ENCODE measurements at places on chromosomes 12 and 14.
A peak's percentile ranks its signal among the peaks of the same experiment; 100 is the strongest.

DNA sequence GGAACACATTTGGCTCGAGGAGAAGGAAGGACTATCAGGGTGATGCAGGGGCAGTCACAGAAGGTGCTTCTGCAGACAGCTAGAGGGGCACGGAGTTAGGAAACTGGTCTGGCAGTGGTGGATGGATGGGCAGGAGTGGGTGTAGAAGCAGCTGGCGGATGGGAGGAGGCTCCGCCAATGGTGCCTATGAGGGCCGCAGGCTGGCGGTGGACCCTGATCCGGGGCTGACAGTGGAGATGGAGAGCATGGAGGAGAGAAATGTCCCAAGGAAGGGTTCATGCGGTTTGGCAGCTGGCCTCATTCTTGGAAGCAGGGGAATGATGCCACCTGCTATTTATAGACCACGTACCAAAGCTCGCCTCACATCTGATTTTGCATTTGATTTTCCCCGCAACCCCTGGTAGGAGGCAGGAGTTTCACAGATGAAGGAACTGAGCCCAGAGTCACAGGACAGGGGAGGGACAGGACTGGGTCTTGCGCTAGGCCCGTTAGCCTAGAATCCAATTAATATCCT, 237.1 kb downstream of the FOXN3 start:
- no peak for DNase-seq

GRCh38 chr14:104385111-104385510, 194.5 kb upstream of the C14orf180 start:
- DNase-seq: no peak

- DNase-seq: no peak
Measured at GRCh38 chr12:52618866-52619265, 507 bp upstream of the KRT73 start.

DNA sequence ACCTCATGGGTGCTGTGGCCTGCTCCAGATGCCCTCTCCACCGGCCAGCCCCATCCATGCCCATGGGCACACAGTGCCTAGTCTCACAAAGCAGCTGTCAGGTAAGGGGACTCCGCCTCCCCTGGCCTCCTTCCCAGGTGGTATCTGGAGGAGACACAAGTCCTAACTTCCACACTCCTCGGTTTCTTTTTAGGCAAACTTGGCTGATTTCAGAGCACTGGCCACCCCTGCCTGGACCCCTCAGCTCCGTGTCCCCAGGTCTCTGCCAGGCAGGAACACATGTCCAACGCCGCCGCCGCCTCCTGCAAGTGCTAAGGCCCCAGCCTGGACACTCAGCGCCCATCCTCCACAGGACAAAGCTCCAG, 324.1 kb upstream of the DIO3 start:
- DNase-seq: no peak

DNA sequence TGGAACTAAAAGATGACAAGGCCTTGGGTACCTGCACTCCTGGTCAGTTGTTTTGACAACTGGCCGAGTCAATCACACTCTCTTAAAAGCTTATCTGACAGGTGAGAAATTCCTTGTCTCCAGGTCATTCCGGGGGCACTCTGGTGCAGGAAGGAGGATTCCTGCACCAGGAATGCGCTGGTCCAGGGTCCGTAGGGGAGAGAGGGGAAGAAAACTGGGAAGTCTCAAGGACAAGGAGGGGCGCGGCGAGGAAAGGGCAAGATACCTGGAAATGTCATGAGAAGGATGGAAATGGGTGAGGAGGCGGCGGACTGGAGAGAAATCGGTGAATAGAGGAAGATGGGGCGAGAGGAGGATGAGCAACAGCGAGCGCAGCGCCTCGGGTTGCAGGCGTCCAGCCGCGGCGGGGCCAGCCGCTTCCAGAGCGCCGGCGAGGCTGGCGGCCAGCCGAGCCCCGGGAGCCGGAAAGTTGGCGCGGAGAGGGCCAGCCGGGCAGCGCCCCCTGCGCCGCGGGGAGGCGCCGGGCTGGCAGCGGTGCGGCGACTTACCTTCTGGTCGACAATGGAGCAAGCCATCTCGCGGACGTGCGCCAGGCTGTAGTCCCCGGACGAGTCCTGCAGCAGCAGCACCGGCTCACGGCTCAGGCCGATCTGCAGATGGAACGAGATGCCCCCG, 809 bp downstream of the PRKD1 start:
- DNase-seq: no peak

- peak; percentile 6 for DNase-seq
Measured at GRCh38 chr12:58847901-58848600, 72.3 kb downstream of the LRIG3 start.

- DNase-seq: no peak
Measured at GRCh38 chr12:79932357-79932756, 2.5 kb downstream of the PPP1R12A start.

DNA sequence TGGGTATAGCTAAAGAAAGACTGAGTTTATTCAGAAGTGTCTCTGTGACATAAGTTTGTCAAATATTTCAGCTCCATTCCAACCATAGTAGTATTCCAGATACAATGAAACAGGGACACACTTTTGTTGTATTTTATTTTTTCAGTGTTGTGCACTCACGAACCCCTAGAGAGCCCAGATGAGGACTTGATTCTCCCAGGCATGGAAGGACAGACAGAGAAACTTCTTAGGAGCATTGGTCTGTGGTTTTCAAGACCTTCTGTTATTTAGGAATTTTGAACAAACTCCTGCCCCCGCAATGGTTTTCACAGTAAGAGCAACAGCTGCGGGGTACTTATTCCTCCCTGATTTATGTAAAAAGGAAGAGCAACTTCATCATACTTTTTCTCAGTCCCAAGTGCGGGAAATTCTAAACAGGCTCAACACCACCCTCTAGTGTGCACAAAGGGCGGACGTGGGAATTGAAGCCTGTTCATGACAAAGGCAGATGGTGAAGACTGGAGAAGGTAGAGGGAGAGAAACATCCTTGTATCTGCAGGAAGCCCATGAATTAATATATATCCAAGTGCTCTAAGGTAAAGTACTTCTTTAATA, 147.6 kb downstream of the PAH start:
- peak; percentile 58 for DNase-seq

GRCh38 chr12:95185072-95185471, 32.2 kb downstream of the FGD6 start:
- DNase-seq: no peak

GRCh38 chr14:105061428-105062047, 3.7 kb downstream of the GPR132 start:
- no peak for DNase-seq

DNA sequence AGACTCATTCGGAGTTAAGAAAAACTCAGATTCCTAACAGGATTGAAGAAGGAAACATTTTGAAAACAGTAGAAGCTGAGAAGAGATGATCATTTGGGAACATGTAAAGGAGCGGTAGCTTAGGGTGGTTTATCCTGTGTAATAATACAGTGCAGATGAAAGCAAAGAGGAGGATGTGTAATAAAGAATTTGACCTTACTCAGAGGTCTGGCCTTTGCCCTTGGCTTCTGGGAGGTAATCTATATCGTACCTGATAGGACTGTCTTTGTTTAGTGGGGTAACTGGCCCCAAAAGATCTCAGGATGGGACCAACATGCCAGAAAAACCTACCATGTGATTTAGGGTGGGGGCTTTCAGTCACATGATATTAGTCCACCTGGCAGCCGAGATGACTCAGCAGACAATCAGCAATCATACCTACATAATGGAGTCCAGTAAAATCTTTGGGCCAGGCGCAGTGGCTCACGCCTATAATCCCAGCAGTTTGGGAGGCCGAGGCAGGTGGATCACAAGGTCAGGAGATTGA, 23.3 kb upstream of the KLHL42 start:
- no peak for DNase-seq

GRCh38 chr14:70655110-70655826, 13.6 kb downstream of the TTC9 start:
- DNase-seq: no peak

- no peak for DNase-seq
Measured at GRCh38 chr14:65074449-65075150, 27.7 kb downstream of the MAX start.

- no peak for DNase-seq
Measured at GRCh38 chr14:50534997-50535396, 2.6 kb upstream of the MAP4K5 start.

- DNase-seq: peak; percentile 7
Measured at GRCh38 chr12:10959804-10960203, 20.7 kb upstream of the TAS2R14 start.

DNA sequence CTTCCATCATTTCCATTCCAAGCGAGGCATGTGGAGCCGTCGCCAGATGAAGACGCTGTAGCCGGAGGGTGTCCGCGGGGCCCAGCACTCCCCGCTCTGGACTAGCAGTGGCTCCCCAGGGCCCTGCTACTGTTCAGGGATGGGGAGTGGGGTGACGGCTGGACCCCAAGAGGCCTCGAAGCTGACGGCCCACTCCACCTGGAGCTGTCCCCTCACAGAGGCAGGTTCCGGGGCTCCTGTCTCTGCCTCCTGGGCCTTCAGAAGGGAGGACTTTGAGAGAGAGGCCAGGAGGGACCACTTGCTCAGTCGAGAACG, 101.6 kb downstream of the B4GALNT3 start:
- DNase-seq: no peak

All from NCI-H1694 (cell line).